SW480 (cell line): ENCODE measurements at places on chromosomes 16 and 17.

DNA sequence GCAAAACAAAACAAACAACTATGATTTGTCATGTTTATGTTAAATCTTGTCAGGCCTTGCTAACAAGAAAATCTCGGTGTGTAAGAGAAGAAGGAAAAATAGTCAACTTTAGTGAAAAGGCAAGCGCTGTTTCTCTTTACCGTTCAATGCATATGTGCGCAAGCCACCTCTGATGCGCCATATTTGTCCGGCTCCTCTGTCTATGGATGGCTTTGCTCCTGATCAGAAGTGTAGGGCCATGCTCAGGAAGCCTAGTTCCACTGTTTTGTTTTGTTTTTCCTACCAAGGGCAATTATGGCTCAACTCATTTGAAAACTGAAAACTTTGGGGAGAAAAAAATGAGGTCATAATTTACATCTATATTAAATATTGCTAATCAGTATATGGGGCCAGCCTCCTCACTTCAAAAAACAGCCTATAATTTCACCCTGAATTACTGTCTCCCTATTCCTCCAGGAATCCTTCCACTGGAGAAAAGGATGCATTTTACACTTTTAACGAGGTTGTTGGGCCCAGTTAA is 4.5 kb downstream of the MAF start:
- DNase-seq: no peak

DNA sequence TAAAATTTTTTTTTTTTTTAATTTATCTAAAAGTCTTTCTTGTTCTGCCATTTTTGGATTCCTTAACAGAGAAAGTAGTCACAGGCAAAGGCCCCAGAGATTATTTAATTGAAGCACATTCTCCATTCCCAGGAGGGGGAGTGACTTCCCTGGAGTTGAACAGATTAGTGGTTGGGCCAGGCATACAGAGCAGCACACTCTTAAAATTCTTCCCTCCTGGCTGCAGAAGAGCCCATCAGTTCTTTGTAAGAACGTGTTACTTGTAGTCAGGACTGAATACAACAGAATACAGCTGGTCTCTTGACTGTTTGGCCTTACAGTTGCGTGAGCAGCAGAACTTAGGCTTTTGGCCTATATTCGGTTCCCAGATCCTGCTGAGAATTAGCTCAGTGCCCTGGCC is 1.8 kb downstream of the ALKBH5 start:
- DNase-seq: no peak

GRCh38 chr17:32976131-32976530 is 15.5 kb upstream of the SPACA3 start:
- DNase-seq: no peak

GRCh38 chr17:64779376-64780095 is 117.4 kb upstream of the SMURF2 start:
- no peak for DNase-seq

DNA sequence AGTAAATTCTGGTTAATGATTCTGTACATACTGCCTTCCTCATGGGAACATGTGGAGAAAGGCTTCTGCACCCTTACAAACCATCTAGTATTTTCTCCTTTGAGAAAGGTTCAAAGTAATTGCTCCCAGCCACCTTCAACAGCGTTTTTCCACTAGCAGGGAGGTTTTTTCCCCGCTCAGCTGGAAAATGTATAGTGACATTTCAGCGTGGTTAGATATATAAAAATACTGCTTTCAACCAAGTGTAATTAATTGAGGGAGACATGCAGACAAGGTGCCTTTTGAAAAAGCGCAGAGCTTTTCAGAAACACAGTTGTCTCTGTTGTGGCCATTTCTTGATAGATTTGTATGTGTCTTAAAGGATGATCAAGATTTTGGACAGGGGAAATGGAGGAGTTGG is 5.1 kb downstream of the BMERB1 start:
- no peak for DNase-seq

GRCh38 chr17:76351526-76352071 is 2.1 kb downstream of the PRPSAP1 start:
- no peak for DNase-seq

GRCh38 chr17:74803388-74803930 is 27.3 kb upstream of the NAT9 start:
- no peak for DNase-seq

GRCh38 chr16:70683146-70683944 is 2.5 kb downstream of the MTSS2 start:
- no peak for DNase-seq

DNA sequence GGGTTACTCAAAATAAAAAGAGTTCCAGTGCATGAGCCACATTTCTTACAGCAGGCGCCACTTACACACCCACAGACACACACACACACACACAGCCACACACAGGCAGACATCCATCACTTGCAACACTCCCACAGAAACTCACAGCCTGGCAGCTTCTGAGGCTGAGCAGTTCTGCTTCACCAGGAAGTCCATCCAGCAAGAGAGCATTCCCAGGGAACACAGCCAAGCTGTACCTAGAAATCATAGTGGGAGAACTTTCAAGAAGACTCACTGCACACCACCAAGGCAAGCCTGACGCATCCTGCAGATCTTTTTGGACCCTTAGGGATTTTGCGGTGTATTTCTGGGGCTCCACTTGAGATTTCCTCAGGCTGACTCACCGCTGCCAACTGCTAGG is 140.9 kb upstream of the WSB1 start:
- DNase-seq: no peak

DNA sequence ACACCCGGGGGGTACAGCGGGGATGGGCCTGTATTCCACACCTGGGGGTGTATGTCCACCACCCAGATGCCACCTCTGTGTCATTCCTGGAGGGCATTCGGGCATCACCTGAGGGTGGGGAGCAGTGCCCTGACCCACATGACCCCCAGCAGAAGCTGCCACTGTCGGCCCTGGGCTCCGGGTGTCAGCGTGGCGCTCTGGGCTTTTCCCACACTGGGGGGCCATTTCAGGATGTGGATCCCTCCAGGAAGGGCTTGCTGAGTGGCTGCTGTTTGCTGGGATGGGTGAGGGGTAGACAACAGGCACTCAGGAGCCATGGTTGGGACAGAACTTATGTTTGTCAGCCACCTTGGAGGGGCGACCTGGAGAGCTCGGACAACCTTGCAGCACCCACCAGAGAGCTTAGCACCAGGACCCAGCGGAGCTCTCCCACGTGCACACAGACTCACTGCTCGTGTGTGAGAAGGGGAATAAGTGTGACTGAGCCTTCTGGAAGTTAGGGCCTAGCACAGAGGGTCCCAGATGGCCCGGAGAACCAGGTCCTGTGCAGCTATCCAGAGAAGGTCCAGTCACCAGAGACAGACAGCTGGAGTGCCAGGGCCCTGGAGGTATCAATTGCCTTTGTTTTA is 102.7 kb downstream of the METRNL start:
- DNase-seq: no peak

DNA sequence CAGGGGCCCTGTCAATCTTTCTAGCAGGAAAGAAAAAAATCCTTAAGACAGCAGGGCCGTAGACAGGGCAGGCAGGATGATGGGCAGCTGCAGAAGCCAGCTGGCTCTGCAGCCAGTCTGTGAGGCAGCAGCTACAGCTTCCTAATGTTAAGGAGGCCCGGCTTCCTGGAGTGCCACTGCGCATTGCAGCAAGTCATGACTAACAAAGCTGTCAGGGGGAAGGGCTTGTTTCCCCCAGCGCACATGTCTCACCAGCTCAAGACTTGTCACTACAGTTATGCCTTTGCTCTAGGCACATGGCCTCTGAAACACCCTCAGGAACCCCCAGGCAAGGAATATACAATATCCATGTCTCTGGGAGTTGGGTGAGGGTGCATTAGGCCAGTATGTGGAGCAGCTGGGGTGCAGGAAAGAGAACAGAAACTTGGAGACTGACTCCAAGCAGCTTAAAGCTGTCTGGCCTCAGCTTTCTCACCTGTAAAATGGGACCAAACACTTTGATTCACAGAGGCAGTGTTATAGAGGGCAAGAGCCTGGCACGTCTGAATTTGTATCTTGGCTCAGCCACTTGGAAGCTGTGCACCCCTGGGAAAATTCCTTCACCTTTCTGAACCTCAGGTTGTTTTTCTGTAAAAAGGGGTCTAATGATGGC is 220.0 kb downstream of the HAPSTR1 start:
- DNase-seq: peak; percentile 9

GRCh38 chr17:146546-146945 is 9.2 kb downstream of the SCGB1C2 start:
- DNase-seq: no peak
